ENCODE measurements at places on chromosomes 2 and 18.

- DNase-seq = no peak
Observed at GRCh38 chr18:45068400-45069094, 387.9 kb downstream of the SETBP1 start.

- no peak for DNase-seq
Observed at GRCh38 chr2:55111230-55111569, 60.9 kb upstream of the RTN4 start.

DNA sequence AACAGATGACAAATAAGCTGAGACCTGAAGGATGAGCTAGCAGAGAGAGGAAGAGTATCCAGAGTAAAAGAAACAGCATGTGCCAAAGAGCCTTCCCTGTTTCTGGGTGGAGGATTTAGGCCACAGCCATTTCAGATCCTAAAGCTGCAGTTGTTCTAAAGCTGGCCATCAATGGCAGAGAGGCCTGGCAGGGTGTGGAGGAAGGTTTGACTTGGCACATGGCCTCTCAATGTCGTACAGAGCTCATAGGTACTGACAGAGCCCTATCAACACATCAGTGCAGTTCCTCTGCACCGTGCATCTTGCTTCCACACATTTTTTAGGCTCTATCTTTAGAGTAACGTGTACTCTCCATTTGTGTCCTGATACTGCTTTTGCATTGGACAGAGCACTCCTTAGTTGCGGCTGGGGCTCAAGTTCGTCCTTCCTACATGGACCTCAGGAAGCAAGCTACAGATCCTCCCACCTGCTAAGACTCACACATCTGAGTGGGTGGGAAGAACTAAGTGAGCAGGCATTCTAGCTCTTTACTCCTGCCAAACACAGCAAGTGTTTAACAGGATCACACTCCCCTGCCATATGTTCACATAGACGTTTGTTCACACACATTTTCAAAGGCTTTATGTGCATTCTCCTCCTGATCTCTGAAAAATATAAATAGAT, 3.0 kb upstream of the CHMP3 start:
- no peak for DNase-seq

GRCh38 chr2:230161184-230161583, 58.6 kb downstream of the SP110 start:
- DNase-seq = peak; percentile 26

GRCh38 chr2:147773479-147773878, 71.3 kb upstream of the ACVR2A start:
- no peak for DNase-seq

GRCh38 chr18:76488190-76488589, 6.9 kb downstream of the ZNF516 start:
- DNase-seq = no peak

- DNase-seq = no peak
Observed at GRCh38 chr2:145221032-145221431, 701.1 kb upstream of the ZEB2 start.
